ENCODE measurements at places on chromosomes 4 and X.

GRCh38 chr4:7980036-7980435 is 40.4 kb upstream of the AFAP1 start:
- H3K4me3 ChIP-seq, result no peak overlapping the region
- H3K27me3 ChIP-seq, result peaks cover 6% of the 10 kb centered on the region
- no peaks in the 10 kb centered on the region for H3K36me3 ChIP-seq
- no peaks in the 10 kb centered on the region for H3K4me1 ChIP-seq

- H3K4me1 ChIP-seq, result peaks cover 2% of the 10 kb centered on the region
- DNase-seq, result no peak
- no peak overlapping the region for H3K4me3 ChIP-seq
- H3K36me3 ChIP-seq, result no peaks in the 10 kb centered on the region
- H3K27me3 ChIP-seq, result peaks cover 3% of the 10 kb centered on the region
- H3K27ac ChIP-seq, result no peak overlapping the region
Observed at GRCh38 chr4:54513204-54513603, 144.6 kb upstream of the KIT start.

DNA sequence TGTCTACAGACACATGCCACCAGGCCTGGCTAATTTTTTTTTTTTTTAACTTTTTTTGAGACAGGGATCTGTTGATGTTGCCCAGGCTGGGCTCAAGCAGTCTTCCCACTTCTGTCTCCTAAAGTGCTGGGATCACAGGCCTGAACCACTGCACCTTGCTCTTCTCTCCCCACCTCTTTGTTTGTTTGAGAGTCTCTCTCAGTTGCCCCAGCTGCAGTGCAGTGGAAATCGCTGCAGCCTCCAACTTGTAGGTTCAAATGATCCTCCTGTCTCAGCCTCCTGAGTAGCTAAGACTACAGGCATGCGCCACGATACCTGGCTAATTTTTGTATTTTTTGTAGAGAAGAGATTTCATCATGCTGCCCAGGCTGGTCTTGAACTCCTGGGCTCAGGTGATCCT is 115.6 kb downstream of the LARP7 start:
- peaks cover 21% of the 10 kb centered on the region for H3K27me3 ChIP-seq
- no peak overlapping the region for H3K27ac ChIP-seq
- DNase-seq, result no peak
- H3K4me1 ChIP-seq, result no peaks in the 10 kb centered on the region

DNA sequence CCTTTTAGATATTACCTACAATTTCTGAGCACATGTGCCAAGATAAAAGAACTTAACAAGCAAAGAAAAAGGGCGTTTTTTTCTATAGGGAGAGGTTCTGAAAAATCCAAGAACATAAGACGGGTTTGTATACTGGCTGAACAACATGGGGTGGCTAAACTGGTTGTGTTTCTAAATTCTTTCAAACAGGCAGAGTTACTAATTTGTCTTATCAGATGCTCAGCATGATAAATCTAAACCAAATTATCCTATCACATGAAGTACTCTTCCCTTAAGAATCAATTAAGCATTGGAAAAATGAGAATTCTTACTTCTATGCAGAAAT is 45.4 kb upstream of the PGM2 start:
- peaks cover 42% of the 10 kb centered on the region for H3K4me1 ChIP-seq
- peak overlapping the region; percentile 97 for H3K27ac ChIP-seq
- H3K27me3 ChIP-seq, result no peaks in the 10 kb centered on the region
- H3K4me3 ChIP-seq, result peak overlapping the region; percentile 74
- peaks cover 6% of the 10 kb centered on the region for H3K36me3 ChIP-seq

GRCh38 chrX:40579900-40580536 is 752 bp upstream of the ATP6AP2 start:
- H3K27ac ChIP-seq, result peak overlapping the region; percentile 96
- H3K36me3 ChIP-seq, result no peaks in the 10 kb centered on the region
- H3K27me3 ChIP-seq, result no peaks in the 10 kb centered on the region
- no peak for DNase-seq

DNA sequence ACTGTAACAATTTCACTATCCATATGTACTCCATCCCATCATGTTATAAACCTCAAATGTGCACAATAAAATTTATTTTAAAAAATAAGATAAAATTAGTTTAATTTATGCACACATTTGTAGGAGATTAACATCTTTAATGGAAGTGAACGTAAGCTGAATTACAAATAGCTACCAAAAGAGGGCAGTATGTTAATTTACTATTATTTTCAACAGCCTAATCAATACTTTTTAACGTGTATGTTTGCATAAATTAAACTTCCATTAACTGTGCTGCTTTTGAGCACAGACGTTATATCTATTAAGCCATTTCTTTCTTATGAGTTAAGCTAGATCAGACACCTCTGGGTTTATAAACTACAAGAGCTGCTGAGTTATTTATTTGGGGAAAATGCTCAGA is 56.5 kb upstream of the PHKA2 start:
- no peaks in the 10 kb centered on the region for H3K36me3 ChIP-seq
- H3K4me1 ChIP-seq, result no peaks in the 10 kb centered on the region
- no peak overlapping the region for H3K4me3 ChIP-seq
- no peaks in the 10 kb centered on the region for H3K27me3 ChIP-seq

Measured in naive thymus-derived CD8-positive, alpha-beta T cell (primary cell).